Heart left ventricle (tissue), 16 donors: ENCODE measurements at places on chromosomes 2 and 18. TPM values are rescaled to one million over a fixed set of nuclear protein-coding genes. Genes with fewer than 3 reads are reported as not detected.

DNA sequence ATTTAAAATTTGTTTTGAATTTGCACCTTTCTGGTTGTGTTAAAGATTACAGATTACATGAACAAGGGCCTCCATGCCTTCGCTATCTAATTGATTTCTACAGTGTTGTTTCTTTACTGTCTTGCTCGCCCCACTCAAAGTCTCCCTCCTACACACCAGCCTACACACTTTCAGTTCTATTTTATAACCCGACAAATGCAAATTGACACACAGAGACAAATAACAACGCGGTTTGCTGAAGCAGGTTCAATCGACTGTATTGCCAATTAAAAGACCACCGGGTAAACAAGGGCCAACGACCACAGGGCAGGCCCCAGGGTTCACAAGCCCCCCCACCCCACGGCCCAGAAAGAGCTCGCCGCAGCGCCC is 869 bp downstream of the STARD7 start:
- peak overlapping the region; percentile 99 for H3K27ac ChIP-seq
- H3K36me3 ChIP-seq = no peaks in the 10 kb centered on the region
- no peak for DNase-seq
- H3K27me3 ChIP-seq = no peaks in the 10 kb centered on the region
- H3K4me3 ChIP-seq = peak overlapping the region; percentile 82
- H3K4me1 ChIP-seq = peaks cover 35% of the 10 kb centered on the region

DNA sequence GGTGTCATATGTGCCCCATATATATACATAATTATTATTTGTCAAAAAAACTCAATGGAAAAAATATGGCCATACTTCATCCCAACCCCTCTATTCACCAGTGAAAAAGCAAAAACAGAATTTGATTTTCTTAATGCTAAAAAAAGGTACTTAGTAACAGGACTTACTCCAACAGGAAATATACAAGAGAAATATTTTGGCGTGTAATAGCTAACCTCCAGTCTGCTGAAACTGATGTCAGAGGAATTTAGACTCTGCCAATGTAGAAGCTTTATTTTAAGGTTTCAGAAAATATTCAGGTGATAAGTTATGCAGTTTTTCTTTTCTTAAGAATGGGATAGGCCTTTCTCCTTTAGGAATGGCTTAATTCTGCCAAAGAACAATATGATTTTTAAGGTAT is 72.6 kb downstream of the TMEFF2 start:
- no peak for DNase-seq
- peaks cover 8% of the 10 kb centered on the region for H3K4me1 ChIP-seq
- no peaks in the 10 kb centered on the region for H3K36me3 ChIP-seq
- no peak overlapping the region for H3K4me3 ChIP-seq

- H3K36me3 ChIP-seq = no peaks in the 10 kb centered on the region
- H3K27me3 ChIP-seq = no peaks in the 10 kb centered on the region
- DNase-seq = no peak
- H3K27ac ChIP-seq = no peak overlapping the region
Measured at GRCh38 chr2:156541229-156541628, 105.0 kb downstream of the GPD2 start.

GRCh38 chr2:120206022-120206581 is 17.1 kb downstream of the TMEM185B start:
- no peaks in the 10 kb centered on the region for H3K36me3 ChIP-seq
- H3K27ac ChIP-seq = no peak overlapping the region
- no peak for DNase-seq
- H3K27me3 ChIP-seq = no peaks in the 10 kb centered on the region
- peaks cover 14% of the 10 kb centered on the region for H3K4me1 ChIP-seq

- H3K4me3 ChIP-seq = no peak overlapping the region
- H3K27me3 ChIP-seq = no peaks in the 10 kb centered on the region
- no peak for DNase-seq
- H3K36me3 ChIP-seq = no peaks in the 10 kb centered on the region
- no peaks in the 10 kb centered on the region for H3K4me1 ChIP-seq
Measured at GRCh38 chr2:105443617-105444598, 45.1 kb upstream of the FHL2 start.

DNA sequence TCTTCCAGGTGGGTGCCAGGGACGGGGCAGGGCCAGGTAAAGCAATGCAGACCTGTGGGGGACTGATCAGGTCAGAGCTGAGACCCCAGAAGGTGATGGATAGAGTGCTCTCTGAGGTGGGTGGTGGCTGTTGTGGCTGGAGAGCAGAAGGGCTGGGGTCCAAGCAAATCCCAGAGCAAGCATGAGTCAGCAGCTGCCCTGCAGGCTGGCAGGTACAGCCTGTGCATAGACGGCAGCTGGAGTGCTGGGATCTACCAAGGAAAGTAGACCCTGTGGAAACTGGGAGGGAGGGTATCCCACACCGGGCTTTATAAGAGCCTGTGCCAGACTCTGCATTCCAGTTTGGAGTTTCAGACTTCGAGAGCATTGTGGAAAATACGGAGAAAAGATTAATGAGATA is 663 bp downstream of the TRIM54 start:
- no peaks in the 10 kb centered on the region for H3K27me3 ChIP-seq
- peak overlapping the region; percentile 98 for H3K27ac ChIP-seq
- H3K36me3 ChIP-seq = no peaks in the 10 kb centered on the region
- peak; percentile 50 for DNase-seq

DNA sequence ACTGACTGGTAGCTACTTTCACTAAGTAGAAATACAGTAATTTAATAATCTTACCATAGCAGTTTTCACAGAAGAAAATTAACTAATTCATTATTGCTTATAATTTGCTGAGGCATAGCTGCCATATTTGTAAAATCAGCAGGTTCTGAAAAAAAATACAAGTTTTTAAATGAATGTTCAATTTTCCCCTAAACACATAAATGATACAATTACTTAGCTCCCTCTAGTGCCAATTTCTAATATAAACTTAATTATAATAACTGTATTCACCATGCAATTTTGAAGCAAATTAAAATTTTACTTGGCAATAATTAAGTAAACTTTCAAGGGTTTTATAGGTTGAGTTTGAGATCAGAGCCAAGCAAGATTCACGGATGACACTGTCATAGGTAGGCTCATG is 1321.6 kb upstream of the ACVR2A start:
- no peaks in the 10 kb centered on the region for H3K27me3 ChIP-seq
- no peaks in the 10 kb centered on the region for H3K4me1 ChIP-seq
- H3K27ac ChIP-seq = no peak overlapping the region
- no peak overlapping the region for H3K4me3 ChIP-seq

GRCh38 chr18:73985855-73986625 is 161.6 kb downstream of the FBXO15 start:
- no peaks in the 10 kb centered on the region for H3K4me1 ChIP-seq
- H3K27ac ChIP-seq = no peak overlapping the region
- H3K27me3 ChIP-seq = no peaks in the 10 kb centered on the region
- H3K36me3 ChIP-seq = no peaks in the 10 kb centered on the region

DNA sequence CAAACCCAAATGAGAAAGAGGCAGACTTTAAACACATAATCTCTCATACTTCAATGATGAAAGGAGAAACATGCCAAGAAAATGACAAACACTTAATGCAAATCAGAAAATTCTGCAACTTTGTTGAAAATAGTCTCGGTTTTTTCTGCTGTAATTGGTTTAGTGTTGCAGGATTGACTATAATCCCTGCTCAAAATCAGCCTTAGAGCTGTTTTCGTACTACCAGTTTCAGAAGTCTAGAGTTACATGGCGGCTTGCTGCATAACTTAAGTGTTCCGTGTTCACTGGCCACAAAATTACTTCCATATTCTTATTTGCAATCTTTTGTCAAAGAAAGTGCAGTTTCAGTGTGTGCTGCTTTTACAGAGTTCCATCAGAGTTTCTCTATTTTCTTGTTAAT is 48.9 kb upstream of the ITGAV start:
- H3K36me3 ChIP-seq = no peaks in the 10 kb centered on the region
- no peaks in the 10 kb centered on the region for H3K27me3 ChIP-seq
- H3K4me1 ChIP-seq = peaks cover 15% of the 10 kb centered on the region
- no peak overlapping the region for H3K4me3 ChIP-seq
- no peak overlapping the region for H3K27ac ChIP-seq

DNA sequence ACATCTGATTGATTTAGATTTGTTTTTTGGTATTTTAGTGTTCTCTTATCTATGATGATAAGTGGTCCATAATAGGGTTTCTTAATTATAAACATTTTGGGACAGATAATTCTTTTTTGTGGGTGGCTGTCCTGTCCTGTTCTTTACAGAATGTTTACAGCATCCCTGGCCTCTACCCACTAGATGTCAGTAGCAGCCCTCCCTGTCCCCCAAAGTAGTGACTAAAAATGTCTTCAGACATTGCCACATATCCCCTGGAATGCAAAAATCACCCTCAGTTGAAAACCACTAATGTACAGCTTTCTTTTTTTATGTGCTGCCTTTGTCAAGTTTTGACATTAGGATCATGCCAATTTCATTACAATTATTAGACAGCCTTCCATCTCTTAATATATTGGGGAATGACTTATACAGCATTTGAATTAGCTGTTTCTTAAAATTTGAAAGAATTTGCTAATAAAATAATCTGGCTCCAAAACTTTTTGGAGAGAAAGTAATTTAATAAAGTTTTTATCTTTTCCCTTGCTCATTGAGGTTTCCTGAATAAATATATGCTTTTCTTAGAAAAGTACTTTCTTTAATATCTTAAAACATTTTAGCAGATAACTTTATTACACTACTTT is 19.5 kb downstream of the WIPF1 start:
- H3K4me3 ChIP-seq = no peak overlapping the region
- DNase-seq = no peak
- H3K4me1 ChIP-seq = peaks cover 16% of the 10 kb centered on the region
- no peaks in the 10 kb centered on the region for H3K27me3 ChIP-seq

DNA sequence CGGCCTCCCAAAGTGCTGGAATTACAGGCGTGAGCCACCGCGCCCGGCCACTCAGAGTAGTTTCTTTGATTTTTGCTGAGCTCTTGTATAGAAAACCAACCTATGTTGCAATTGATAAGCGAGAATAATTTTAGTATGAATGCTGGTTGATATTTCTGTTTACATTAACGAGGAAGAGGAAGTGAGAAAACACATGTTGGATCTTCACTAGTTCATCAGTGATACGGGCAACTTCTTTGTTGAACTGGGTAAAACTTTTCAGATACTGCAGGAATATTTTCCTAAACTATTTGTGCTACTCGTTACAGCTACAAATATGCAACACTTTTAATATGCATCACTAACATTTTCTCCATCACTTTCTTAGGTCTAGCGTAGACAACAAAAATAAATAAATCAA is 67.9 kb upstream of the SLC25A52 start:
- no peak overlapping the region for H3K4me3 ChIP-seq
- no peaks in the 10 kb centered on the region for H3K4me1 ChIP-seq
- H3K27ac ChIP-seq = no peak overlapping the region
- DNase-seq = no peak
- H3K27me3 ChIP-seq = no peaks in the 10 kb centered on the region

DNA sequence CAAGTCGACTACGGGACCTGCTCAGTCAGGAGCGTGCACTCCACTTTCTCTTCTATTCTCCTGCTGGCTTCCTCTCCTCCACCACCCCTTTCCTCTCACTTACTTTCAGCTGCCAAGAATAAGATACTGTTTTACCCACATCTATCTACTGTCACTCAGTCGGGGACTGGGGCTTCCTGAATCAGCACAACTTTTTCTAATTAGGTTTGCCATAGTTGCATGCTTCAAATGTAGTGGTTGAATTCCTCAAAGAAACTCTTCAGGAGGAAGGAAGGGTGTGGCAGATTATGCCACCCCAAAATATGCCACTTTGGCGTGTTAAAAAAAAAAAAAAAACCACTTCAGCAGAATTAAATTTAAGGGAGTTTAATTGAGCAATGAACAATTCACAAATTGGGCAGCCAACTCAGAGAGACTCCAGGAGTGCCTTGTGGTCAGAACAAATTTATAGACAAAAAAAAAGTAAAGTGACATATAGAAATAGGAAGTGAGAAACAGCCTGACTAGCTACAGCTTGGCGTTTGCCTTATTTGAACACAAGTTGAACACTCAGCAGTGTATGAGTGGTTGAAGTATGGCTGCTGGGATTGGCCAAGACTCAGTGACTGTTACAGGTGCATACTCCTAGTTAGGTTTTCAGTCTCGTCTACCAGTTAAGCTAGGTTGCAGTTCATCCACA is 32.5 kb upstream of the RMDN2 start:
- H3K27me3 ChIP-seq = no peaks in the 10 kb centered on the region
- no peak for DNase-seq
- H3K4me3 ChIP-seq = no peak overlapping the region
- H3K4me1 ChIP-seq = peaks cover 5% of the 10 kb centered on the region

- no peaks in the 10 kb centered on the region for H3K36me3 ChIP-seq
- no peaks in the 10 kb centered on the region for H3K4me1 ChIP-seq
- no peaks in the 10 kb centered on the region for H3K27me3 ChIP-seq
Measured at GRCh38 chr18:35376393-35376741, 770 bp downstream of the ZNF396 start.

DNA sequence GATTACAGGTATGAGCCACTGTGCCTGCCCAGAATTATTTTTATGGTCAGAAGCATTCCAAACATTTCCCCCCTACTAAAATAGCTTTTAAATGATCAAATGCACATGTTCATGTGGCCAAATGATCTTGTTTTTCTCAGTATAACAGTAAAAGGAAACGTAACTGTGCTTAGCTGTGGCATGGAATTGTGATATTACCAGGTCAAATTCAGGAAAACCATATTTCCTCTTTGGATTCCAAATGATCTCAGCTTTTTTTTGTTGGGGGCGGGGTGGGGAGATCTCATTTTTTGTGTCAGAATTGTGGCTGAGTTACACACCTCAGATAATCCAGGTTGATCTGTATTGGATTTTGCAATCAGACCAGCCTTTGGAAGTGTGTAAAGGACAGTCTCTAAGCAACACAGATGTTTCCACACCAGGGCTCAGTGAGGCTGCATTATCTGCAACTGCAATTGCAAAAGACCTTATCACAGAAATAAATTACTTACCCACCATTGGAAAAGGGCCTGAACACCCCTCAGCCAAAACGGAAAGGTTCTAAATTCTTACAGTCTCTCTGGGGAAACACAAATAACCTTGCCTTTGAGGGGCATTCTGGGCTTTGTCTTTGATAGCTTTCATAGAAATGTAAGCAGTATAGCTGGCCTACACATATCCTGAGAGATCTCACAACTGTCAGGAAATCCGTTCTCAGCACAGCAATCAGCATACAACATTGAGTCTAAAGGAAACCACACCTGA is 8.4 kb downstream of the CASP10 start:
- peak overlapping the region; percentile 73 for H3K27ac ChIP-seq
- no peak overlapping the region for H3K4me3 ChIP-seq
- H3K27me3 ChIP-seq = no peaks in the 10 kb centered on the region
- DNase-seq = no peak
- H3K36me3 ChIP-seq = peaks cover 55% of the 10 kb centered on the region
- no peaks in the 10 kb centered on the region for H3K4me1 ChIP-seq

The POTEF gene
- total RNA-seq = not detected

The NFATC1 gene
- 21.2 TPM for total RNA-seq

The TUBB8B gene
- not detected for total RNA-seq

The KRTCAP3 gene
- total RNA-seq = not detected

The CFC1 gene
- not detected for total RNA-seq

The GKN2 gene
- total RNA-seq = not detected
